ENCODE measurements at places on chromosomes 16 and 17.

- DNase-seq, result no peak
Measured at GRCh38 chr16:13055480-13055879, 154.1 kb downstream of the SHISA9 start.

GRCh38 chr17:64787921-64788271 is 125.8 kb upstream of the SMURF2 start:
- DNase-seq, result no peak

DNA sequence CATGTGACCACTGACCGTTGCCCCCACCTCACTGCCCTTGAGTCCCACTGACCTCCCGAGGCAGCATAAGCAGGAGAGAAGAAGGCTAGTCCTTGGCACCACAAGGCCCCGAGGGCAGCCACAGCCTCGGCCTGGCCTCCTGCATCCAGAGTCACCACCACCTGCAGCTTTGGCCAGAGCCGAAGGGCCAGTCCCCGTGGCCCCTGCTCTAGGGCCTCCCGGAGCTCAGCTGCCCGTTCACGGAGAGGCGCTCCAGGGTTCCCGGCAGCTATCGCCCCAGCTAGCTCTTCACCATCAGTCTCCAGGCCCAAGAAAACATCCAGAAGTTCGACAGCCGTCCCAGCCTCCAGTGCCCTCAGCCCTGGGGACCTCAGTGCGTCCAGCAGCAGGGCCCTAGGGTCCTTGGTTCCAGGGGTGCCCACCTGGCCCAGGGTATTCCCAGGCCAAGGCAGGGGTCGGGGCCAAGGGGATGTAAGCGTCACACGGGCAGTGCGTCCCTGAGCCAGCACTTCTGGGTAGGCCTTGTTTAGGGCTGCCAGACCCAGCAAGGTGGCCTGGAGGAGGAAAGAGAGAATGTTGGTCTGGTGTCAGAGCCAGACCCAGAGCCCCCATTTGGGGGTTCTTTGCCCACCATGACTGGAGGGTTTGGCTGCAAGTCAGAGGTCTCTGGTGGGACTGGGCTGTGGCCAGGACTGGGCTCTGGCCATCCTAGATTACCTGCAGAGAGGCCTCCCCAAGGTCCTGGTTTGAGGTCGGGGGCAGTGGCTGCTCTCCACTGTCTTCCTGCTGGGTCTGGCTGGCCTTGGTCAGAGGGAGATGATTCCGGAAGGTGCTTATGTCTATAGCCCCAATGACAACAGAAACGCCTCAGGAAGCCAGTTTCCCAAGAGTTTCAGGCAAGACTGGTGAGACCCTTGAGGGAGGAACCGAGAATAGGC is 1.8 kb downstream of the GHDC start:
- DNase-seq, result no peak

DNA sequence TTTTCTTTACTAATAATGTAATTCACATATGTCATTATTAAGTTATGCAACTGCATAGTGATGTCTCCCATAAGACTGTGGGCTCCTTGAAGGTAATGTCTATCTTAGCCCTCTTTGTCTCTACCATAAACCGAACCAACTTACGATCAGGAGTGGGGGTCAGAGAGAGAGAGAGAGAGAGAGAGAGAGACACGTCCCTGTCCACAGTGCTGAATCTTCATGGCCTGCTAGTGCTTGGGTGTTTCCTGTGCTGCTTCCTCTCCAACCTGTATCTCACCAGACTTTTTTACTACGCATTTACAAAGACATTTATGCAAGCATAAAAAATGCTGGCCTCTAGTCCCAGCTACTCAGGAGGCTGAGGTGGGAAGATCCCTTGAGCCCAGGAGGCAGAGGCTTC is 52.2 kb upstream of the HAPSTR1 start:
- no peak for DNase-seq

- no peak for DNase-seq
Measured at GRCh38 chr17:14775731-14776492, 475.0 kb downstream of the HS3ST3B1 start.

DNA sequence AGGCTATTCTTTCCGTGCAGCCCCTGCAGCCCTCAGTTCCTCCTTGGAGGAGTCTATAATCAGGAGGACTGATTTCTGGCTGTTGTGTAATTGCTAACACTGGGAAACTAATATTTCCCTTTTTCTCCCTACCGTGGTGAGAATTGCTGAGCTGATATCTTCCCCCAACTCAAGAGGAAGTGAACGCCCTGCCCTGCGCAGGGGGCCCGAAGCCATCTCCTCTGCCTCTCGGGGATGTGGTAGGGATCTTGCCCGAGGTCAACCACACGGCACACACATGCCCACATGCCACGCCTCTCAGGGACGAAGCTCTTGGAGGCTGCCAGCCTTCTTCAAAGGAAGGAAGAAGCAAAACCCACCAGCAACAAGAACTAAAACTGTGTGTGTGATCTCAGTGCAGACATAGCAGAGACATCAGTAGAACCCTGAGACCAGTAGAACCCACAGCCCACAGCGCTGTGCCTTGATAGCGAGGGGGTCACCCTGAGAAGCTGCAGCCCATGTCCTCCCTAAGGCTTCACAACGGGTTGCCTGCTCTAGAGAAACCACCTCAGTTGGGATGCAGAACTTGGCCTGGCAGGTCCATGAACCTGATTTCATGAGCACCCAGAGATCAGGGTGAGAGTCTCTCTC is 8.9 kb upstream of the ULK2 start:
- DNase-seq, result peak; percentile 33

GRCh38 chr16:965036-965395 is 5.8 kb downstream of the LMF1 start:
- no peak for DNase-seq

DNA sequence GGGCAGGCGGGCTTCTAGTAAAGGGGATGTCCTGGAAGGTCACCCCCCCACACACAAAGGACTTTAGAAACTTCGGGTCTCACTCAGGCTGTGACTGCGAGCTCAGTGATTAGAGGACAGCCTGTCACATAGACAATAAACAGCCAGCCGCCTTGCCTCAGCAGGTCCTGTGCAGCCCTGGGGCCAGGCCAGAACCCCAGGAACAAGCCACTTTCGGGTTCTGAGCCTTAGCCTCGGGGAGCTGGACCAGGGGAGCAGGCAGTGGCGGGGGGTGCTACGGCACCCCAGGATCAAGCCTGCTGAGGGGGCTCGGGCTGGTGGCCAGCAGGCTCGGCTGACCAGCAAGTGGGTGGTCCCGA is 1.1 kb downstream of the GAS7 start:
- no peak for DNase-seq

DNA sequence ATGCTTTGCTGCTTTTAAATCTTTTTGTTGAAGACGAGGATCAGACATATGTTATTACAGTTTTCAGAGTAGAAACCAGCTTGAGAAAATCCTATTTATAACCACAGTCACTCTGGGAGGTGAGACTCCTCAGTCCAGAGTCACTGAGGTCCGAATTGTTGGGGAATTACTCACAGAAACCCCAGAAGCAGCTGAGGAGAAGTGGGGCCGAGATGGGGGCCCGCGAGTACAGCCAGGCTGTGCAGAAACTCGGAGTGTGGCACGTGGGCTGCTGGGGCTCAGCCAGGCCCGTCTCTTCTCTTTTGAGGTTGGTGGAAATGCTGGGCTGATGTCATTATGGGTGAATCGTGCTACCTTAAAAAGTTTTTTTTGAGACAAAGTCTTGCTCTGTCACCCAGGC is 14.4 kb upstream of the GNG13 start:
- no peak for DNase-seq

- no peak for DNase-seq
Measured at GRCh38 chr17:78226759-78227454, 4.5 kb upstream of the TMEM235 start.

DNA sequence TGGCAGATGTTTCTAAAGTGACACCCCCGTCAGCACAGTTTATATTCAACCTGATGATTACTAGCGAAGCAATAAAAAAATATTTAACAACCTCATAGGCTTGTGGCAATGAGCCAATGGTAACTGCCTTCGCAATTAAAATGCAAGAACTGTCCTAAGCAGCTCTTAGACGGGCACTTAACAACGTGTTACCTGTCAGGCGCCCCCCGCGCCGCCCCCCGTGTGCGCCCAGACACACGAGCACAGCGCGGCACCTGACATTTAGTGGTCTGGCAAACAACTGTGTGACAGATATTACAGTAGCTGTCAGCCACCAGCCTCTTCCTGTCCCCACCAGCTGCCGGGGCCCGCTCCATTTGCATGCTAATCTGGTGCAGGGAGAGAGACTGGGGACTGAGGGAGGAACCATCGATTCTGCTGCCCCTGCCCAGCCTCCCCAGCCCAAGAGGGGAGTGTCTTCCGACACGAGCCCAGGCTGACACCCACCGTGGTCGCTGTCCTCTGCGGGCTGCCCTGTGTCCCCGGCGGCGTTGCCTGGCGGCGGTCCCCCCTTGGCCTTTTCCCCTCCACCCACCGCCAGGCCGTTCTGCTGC is 12.7 kb downstream of the NDUFAF8 start:
- DNase-seq, result peak; percentile 30

- no peak for DNase-seq
Measured at GRCh38 chr17:46770818-46771560, 47.5 kb downstream of the WNT3 start.

GRCh38 chr17:58184986-58185761 is 7.4 kb upstream of the EPX start:
- no peak for DNase-seq

DNA sequence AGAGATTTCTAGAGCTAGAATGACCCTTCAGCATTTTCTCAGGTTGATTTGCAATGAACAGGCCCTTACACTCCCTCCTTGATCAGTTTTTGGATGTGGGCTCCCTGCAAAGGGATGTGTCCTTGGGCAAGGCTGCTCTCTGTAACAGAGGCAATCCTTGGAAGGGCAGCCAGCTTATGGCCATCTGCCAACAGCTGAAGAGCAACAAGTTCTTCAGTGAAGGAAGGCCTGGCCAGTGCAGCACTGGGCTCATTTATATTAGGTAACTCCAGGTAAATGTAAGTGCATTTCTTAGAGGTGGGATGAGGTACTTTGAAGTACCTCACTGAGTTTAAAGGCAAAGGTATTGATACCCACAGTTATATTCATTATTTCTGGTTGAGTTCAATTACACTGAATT is 114.3 kb upstream of the KCNJ16 start:
- no peak for DNase-seq

GRCh38 chr17:46152423-46152822 is 40.8 kb downstream of the KANSL1 start:
- no peak for DNase-seq

DNA sequence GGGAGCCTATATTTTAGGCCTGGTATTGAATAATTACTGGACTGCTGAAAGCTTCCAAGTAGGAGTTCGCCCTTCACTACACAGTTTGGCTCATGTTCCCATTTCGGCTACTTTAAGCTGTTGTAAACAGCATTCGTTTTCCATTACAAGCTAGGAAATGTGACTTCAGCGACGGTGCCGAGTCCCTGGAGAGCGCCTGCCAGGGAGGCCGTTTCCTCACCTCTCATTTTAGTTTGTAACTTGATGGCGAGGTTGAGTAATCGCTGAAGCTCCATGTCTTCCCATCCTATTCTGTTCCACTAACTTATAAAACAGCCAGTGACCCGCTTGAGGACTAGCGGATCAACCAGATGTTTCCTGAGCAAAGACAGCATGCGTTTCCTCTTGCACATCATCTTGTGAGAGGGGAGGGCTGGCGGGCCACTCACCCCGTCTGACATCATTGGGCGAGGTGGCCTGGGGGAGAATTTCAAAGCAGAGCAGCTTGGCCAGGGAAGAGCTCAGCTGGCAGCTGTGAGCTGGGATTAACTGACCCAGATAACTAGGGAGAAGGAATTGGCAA is 32.9 kb downstream of the PCTP start:
- DNase-seq, result no peak

- peak; percentile 50 for DNase-seq
Measured at GRCh38 chr16:82639666-82640336, 13.0 kb downstream of the CDH13 start.

GRCh38 chr17:80526116-80526910 is 18.3 kb upstream of the RPTOR start:
- no peak for DNase-seq

DNA sequence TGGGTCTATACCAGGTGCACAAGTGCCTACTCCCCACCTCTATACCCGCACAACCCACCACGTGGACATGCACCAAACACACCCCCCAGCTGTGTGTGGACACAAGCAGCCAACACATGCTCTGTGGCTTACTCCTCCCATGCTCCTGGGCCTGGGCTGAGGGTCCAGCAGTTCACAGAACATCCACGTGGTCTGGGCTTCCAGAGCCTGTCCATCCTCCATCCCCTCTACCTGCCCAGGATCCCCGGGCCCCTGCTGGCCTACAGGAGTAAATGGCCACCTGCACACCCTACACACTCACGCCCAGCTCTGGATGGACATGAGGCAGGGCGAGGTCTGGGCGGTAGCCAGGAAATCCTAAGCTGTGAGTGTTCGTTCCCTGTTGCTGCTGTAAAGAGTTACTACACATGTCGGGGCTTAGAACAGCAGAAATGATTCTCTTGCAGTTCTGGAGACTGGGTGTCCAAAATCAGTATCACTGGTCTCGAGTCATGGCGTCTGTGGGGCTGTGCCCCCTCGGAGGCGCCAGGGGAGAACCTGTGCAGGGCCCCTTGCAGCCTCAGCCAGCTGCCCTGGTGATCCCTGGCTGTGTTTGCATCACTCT is 15.0 kb upstream of the RAI1 start:
- DNase-seq, result no peak

- DNase-seq, result no peak
Measured at GRCh38 chr16:47258874-47259461, 115.2 kb upstream of the NETO2 start.

DNA sequence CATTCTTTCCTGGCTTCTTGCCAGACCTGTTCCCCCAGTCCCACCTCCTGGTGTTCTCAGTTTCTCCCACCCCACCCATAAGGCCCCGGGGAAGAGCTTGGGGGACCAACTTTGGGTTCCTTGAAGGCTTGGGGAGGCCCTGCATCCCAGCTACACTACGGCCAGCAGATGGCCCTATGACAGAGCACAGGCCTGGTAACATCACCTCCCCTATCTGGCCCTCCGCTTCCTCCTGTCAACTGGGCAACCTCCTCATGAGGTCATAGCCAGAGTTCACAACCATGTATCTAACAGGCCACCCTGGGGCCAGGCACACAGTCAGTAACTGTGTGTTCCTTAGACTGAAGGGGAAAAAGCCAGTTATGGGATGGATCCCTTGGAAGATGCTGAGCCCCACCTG is 31.4 kb downstream of the MYO15A start:
- no peak for DNase-seq

GRCh38 chr17:40457964-40458791 is 14.9 kb downstream of the IGFBP4 start:
- no peak for DNase-seq

DNA sequence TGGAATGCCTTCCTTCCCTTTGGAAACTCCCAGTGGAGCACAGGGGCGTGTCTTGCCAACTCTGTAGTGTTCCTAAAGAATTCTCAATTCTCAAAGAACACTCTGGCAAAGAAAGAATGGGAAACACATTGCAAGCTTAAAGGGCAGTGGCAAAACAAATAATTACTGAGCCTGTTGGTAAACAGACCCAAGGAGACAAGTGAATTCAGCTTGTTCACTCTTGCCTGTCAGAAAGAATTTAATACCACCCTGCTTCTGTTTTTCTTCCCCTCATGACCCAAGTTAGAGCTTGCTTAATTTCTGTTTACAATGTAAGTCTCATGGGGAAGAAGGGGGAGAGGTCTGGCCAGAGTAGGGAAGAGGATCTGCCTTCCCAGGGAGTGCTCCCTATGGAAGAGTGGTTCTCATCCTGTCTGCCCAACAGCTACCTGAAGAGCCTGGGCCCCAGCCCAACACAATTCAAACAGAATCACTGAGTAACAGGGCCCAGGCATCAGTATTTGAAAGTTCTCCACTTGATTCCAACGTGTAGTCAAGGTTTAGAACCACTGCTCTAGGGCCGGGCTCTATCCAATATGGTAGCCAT is 386.0 kb downstream of the SLC39A11 start:
- no peak for DNase-seq
